Cardiac muscle cell (in vitro differentiated cells and primary cell): ENCODE measurements at places on chromosomes 3 and 15.

DNA sequence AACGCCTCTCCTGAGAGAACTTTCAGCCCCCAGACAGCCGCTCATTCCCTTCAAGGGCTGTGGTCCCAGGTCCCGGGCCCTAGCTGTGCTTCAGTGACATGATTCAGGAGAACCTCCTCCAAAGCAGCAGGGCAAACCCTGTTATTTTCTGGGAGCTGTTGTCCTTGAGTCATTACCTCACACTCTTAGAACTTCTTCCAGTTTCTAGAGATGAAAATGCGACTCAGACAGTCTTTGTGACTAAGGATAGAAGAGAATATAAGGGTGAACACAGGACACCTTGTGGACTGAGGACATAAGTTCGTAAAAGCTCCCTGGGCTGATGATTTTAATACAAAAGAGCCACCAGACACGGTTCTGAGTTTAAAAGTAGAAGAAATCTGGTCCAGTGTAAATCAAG, 203.8 kb downstream of the RORA start:
- DNase-seq: no peak

GRCh38 chr3:166052440-166052839, 215.2 kb upstream of the BCHE start:
- DNase-seq: no peak

- no peak for DNase-seq
These were observed 192.5 kb downstream of the SHQ1 start for GRCh38 chr3:72655723-72656122.

DNA sequence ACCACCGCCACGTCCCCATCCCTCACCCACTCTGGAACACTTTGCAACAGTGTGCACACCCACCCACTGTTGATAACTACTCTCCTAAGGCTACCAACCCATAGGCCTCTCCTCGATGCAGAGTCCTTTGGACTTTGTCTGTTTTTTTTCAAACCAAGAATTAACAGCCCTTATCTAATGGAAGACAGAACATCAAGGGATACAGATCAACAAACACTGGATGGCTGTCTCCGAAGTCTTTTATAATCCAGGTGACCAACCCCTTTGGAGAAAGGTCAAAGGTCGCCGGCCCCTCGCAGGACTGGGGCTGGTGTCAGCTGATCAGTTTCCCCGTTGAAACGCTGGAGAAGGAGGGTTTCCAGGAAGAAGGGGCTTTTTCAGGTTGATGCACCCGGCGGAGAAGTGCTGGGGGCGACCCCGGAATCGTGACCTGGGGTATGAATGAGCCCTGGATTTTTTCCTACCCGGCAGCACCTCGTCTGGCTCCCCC, 532 bp downstream of the B4GALT4 start:
- DNase-seq: peak; percentile 18

- DNase-seq: no peak
These were observed 32.0 kb downstream of the FOXL2 start for GRCh38 chr3:138914870-138915502.

DNA sequence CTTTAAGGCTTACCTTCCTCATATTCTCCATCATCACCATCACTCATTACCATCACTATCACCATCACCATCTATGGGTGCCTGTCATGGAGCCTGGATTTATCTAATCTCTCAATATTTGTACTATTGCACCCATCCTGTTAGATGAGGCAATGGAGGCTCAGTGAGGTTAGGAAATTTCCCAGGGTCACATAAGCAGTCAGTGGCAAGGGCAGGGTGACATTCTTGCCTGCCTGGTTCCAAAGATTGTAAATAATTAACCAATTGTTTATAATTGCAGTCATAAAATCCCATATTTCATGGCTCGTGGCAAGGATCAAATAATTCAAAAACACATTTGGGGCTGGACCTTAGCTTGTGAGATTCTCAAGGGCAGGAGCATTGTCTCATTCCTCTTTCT, 55.2 kb downstream of the MGLL start:
- DNase-seq: no peak

DNA sequence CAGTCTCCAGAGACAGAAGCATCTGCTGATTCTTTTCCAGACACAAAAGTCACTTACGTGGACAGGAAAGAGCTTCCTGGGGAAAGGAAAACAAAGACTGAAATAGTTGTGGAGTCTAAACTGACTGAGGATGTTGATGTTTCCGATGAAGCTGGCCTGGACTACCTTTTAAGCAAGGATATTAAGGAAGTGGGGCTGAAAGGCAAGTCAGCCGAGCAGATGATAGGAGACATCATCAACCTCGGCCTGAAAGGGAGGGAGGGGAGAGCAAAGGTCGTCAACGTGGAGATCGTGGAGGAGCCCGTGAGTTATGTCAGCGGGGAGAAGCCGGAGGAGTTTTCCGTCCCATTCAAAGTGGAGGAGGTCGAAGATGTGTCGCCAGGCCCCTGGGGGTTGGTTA, 25.4 kb downstream of the SYNM start:
- DNase-seq: no peak

DNA sequence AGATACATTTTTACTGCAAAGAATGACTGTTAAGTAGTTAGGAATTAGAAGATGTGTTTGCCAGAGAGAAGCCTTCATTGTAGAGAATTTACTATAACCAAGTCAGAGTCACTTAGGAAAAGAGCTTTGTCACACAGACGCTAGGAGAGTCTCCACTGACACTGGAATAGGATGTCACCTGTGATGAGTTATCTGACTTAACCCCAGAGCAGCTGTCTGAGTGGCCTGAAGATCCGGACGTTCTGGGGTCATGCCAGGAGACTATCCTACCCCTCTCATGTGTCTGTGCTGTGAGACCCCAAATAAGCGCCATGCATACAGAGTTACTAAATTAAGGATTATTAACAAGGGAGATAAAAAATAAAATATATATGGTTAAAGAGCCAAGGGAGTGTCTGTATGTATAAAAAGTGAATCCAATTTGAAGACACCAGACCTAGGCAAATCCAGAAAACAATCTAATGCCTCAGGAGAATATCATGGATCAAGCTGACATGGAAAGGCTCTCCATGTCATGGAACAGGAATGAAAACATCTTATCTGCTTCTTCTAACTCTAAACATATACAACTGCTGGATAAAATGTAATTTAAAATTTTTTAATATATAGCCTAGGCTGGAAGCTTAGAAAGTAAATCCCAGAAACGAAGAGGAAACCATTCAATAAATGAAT, 43.5 kb downstream of the ITGB5 start:
- DNase-seq: no peak

GRCh38 chr3:176935194-176935888, 261.9 kb downstream of the TBL1XR1 start:
- no peak for DNase-seq

DNA sequence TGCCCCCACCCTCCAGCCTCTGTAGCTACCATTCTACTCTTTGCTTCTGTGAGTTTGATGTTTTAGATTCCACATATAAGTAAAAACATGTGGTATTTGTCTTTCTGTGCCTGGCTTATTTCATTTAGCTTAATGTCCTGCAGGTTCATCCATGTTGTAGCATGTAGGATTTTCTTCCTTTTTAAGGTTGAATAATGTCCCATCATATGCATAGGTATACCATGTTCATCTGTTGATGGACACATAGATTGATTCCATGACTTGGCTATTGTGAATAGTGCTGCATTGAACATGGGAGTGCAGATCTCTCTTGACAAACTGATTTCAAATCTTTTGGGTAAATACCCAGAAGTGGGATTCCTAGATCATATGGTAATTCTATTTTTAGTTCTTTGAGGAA, 11.8 kb downstream of the THSD4 start:
- DNase-seq: no peak

DNA sequence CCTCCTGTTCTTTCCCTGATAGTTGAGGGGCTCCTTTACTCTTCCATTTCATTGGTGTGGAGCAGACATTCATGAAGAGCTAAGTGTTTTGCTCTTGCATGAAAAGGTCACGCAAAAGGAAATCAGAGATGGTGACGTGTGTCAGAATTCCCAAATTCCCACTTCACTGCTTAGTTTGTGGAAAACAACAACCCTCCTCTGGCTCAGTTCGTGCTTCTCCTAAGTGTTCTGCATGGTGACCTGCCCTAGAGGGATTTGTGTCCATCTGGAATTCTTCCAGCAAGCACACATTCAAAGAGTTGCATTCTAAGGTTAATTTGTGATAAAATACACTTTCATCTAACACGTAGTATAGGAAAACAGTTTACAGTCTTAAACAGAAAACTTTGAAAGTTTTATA, 95.6 kb downstream of the IMPG2 start:
- DNase-seq: no peak

GRCh38 chr3:86990734-86991481, at the start of gene VGLL3:
VGLL3 (minus strand) TSS chr3:86991149; CDS start chr3:86990743, 406 bp downstream.
- peak; percentile 94 for DNase-seq

DNA sequence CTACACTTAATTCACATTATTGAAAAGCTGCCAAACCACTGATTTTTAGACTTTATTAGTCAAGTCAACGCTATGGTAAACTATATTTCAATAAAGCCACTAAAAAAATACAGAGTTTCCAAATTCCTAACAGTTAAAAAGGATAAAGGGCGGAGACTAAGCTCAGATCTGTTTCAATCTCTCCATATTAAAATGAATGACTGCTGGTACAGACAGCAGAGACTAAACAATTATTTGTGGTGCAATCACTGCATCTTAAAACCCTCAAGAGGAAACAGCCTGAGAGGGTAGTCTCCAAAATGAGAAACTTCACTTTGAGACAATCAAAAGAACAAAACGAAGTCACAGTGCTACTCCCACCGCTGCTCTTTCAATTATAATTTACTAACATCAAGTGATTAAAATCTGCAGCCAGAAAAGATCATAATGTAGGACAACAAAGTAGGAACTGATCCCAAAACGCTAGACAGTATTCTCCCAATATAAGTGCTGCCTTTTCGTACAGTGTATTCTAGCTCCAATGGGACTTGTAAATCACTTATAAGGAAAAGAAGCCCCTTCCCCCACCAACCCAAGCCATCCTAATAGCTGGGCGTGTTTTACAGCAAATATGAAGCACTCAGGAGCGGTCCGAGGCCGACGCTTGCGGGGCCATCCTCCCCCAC, 1.2 kb downstream of the UBP1 start:
- no peak for DNase-seq

DNA sequence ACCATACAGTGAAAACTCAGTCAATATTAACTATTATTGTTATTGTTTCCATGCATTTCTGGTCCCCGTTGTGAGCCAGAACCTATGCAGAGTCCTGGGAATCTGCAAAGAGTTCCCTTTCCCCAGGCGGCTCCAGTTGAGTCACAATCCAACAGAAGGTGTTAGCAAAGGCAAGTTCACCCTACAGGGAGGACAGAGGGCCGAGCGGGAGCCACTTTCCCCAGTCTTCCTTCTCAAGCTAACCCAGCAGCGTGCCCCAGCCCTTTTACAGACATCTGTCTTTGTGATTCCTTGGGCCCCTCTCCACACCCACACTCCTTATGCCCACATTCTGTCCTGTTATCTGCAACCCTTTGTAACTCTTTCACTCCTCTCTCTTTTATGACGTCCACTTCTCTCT, 13.1 kb upstream of the LTF start:
- DNase-seq: no peak

GRCh38 chr15:62469874-62470688, 305.0 kb upstream of the C2CD4B start:
- DNase-seq: peak; percentile 68

DNA sequence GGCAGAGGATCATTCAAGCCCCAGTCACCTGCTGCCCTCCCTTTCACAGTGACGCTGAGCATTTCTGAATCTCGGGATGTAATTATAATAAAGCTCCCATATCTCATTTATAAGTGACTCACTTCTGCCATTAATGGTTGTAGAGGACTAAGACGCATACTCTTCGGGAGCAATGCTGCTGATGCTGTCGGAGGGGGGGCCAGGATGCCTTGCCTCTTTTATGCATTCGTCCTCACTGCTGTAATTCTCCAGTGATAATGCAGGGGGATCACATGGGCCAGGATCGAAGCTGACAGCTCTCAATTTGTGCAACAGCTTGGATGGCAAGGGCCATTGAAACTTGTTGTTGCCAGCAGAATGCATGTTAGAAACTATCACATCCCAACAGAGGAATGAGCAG, 3.1 kb downstream of the HRH1 start:
- no peak for DNase-seq

DNA sequence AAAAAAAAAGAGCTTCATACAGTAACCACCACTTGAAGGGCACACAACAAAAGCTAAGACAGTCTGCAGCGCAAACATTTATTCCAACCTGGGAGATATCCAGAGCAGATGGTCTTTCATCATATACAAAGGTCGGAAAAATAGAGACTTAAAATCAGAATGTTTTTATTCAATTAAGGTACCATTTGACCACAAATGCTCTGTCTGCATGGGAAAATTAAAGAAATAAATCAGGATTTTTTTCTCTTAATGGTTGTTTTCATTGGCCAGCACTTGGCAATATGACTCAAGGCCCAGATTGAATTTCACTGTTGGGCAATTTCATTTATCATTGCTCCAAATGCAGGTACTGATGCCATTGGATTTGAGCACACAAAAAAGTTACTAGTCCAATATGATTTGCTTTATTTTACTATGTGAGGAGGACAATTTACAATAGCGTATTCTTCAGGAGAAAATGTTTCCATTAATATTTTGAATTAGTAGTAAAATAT, 145.9 kb upstream of the AGTR1 start:
- no peak for DNase-seq

GRCh38 chr3:134797057-134797740, 2.1 kb downstream of the EPHB1 start:
- no peak for DNase-seq
